Common myeloid progenitor, CD34-positive (primary cell): ENCODE measurements at places on chromosomes 11 and 22.
A peak's percentile ranks its signal among the peaks of the same experiment; 100 is the strongest.

DNA sequence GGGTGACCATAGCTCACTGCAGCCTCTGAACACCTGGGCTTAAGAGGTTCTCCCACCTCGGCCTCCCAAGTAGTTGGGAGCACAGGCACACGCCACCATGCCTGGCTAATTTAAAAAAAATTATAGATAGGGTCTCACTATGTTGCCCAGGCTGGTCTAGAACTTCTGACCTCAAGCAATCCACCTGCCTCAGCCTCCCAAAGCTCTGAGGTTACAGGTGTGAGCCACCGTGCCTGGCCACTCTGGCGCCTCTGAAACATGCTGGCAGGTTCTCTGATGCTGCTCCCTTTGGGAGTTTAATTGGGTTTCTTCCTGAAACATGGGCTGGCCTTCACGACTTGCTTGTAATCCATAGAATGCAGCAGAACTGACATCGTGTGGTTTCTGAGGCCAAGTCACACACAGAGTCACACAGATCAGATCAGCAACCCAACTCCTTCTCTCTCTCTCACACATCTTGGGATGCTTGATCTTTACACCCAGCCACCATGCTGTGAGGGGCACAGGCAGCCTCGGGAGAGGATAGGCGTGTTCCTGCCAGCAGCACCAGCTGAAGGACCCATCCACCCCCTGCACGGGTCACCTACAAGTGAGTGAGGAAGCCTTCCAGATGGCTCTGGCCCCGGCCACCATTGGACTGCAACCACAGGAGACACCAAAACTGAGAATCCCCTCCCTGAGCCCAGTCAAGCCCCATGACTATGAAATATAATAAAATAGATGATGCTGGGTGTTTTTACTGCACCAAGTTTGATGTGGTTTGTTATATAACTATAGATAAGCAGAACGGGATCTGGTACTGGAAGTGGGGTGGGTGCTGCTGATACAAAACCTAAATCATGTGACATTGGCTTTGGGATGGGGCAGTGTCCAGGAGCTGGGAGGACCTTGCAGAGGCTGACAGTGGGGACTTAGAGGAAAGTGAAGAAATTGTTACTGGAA is 3.1 kb upstream of the GSC2 start:
- peak; percentile 34 for DNase-seq

GRCh38 chr11:28584992-28585391 is 476.8 kb downstream of the METTL15 start:
- no peak for DNase-seq

DNA sequence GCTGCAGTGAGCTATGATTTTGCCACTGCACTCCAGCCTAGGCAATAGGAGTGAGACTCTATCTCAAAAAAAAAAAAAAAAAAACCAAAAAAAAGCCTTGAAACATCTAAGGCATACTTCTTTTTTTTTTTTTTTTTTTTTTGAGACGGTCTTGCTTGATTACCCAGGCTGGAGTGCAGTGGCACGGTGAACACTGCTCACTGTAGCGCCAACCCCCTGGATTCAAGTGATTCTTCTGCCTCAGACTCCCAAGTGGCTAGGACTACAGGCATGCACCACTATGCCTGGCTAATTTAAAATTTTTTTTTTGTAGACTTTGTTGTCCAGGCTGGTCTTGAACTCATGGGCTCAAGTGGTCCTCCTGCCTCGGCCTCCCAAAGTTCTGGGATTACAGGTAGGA is 19.5 kb downstream of the ARFGAP3 start:
- no peak for DNase-seq

GRCh38 chr11:77287615-77288273 is 13.7 kb downstream of the GDPD4 start:
- DNase-seq = no peak

GRCh38 chr22:22745225-22746060 is 101.0 kb downstream of the GGTLC2 start:
- peak; percentile 48 for DNase-seq

- DNase-seq = peak; percentile 62
These were observed 38.8 kb upstream of the POU2AF1 start for GRCh38 chr11:111417766-111418435.

DNA sequence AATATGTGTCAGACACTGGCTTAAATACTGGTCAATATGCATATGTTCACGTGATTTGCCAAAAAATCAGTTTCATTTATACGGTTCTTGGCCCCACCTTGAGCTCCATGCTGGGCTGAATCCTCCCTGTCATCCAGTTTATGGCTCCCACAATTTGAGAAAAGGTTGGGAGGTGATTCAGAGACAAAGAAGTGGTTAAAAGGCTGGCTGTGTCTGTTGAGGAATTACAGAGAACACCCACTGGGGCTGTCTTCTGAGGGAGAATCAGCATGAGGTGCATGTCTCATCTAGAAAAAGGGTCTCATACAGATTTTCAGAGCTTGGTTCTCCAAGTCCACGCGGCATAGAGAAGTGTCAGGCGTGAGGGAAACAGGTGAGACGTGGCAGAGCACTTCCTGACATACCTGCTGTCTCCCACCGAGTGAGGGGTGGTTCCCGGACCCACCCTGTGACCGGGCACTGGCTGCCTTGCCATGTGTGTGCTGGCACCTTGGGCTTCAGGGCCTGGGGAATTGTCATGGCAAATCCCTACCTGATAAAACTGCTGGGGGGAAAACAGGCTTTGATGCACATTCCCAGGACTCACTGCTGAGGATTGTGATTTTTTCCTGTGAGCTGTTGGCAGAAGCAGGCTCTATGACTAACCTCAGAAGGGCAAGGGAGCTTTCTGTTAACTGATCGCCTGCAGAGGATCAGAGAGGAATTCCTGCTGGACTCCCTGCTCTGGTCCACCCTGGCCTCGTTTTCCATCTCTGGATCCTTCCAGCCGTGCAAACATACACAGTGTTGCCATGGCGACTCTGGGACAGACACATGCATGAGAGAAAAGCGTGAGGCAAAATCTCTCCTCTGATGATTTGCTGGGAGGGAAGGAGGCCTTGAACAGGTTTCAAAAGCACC is 223.6 kb downstream of the ADAMTS15 start:
- DNase-seq = no peak

- no peak for DNase-seq
These were observed 125.0 kb upstream of the ARHGAP42 start for GRCh38 chr11:100562128-100562527.

GRCh38 chr11:111500481-111500880 is 11.7 kb downstream of the BTG4 start:
- DNase-seq = no peak

DNA sequence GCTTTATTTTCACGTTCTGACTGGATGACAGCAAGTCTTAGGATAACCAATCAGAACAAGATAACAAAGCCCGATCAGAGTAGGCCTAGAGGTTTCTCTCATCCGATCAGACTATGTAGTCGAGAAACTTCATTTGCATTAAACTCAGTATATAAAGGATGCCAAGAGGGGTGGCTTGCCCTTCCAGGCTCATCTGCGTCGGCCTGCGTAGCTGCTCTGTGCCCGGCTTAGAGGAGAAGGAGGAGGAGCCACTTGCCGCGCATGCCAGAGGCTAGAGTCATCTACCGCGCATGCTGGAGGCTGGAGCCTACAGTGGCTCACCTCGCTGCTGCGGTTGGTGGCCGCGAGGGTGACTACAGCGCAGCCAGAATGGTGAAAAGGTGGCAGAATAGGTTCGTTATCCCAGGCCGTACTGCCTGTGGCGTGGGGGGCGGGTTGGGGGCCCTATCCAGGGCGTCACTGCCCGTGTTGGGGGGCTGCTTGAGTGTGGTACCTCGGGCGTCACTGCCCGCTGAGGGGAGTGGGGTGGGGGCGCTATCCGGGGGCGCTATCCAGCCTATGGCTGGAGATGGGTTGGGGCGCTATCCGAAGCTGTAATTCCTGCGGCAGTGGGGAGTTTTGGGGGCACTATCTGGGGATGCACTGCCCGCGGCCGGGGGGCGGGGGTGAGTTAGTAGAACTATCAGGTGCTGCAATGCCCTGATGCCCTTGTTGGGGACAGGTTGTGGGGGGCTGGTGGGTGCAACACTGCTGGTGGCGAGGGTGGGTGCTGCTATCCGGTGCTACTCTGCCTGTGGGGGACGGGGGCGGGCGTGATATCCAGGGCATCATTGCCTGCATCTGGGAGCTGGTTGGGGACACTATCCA is at the start of gene RFPL2:
TSS of gene RFPL2 (minus strand) at position 218 of the 867 bp plus-strand sequence. CDS start 2,622 bp downstream, outside the sequence.
- DNase-seq = peak; percentile 27

- no peak for DNase-seq
These were observed 28.7 kb upstream of the RTL6 start for GRCh38 chr22:44526779-44527126.

DNA sequence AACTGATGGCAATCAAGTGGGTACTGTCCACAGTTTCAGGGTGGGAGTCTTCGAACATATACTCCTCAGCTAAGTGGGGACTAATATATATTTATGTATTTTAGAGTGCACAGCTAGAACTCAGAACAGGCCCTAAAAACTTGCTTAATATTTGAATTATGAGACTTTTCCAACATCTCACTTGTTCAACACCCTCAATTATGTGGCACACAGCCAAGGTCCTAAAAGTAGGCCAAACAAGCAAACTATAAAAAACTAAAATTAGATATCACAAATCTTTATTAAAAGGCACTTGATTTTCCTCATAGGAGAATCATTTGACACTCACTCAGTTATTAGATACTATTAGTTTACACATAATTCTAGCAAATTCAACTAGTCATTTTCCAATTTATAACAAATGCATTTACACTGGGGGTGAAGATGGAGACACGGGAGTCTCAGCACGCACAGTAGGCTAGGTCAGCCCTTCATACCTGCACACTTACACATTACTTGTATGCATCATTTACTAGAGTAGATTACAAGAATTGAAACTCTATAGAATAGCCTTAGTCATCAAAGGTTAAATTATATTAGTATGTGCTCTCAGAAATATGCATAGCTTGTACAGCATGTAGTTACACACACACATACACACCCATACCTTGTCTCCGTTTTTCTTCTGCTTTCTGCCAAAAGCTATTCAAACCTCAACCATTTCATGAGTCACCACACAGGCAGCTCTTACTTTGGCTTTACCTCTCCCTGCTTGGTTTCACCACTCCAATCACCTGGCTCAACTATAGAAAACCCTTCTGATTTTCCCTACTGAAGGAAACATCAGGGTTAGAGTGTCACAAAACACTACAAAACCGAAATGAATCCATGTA is 171.5 kb downstream of the SBF2 start:
- DNase-seq = peak; percentile 94
